Endothelial cell of umbilical vein (primary cell): ENCODE measurements at places on chromosomes 2 and 18.
A peak's percentile ranks its signal among the peaks of the same experiment; 100 is the strongest.

- H3K27me3 ChIP-seq: no peaks in the 10 kb centered on the region
- H3K4me3 ChIP-seq: no peak overlapping the region
- DNase-seq: no peak
- no peaks in the 10 kb centered on the region for H3K4me1 ChIP-seq
Observed at GRCh38 chr2:214436470-214436869, 25.6 kb downstream of the VWC2L start.

GRCh38 chr2:207088839-207089238, 76.9 kb downstream of the KLF7 start:
- H3K27ac ChIP-seq: no peak overlapping the region
- H3K4me1 ChIP-seq: peaks cover 22% of the 10 kb centered on the region
- H3K27me3 ChIP-seq: no peaks in the 10 kb centered on the region
- H3K36me3 ChIP-seq: peaks cover 10% of the 10 kb centered on the region
- no peak overlapping the region for H3K4me3 ChIP-seq
- no peak for DNase-seq

- no peak overlapping the region for H3K27ac ChIP-seq
- no peaks in the 10 kb centered on the region for H3K4me1 ChIP-seq
- no peak overlapping the region for H3K4me3 ChIP-seq
- no peaks in the 10 kb centered on the region for H3K36me3 ChIP-seq
- H3K27me3 ChIP-seq: no peaks in the 10 kb centered on the region
Observed at GRCh38 chr2:155412598-155412997, 714.1 kb downstream of the KCNJ3 start.

DNA sequence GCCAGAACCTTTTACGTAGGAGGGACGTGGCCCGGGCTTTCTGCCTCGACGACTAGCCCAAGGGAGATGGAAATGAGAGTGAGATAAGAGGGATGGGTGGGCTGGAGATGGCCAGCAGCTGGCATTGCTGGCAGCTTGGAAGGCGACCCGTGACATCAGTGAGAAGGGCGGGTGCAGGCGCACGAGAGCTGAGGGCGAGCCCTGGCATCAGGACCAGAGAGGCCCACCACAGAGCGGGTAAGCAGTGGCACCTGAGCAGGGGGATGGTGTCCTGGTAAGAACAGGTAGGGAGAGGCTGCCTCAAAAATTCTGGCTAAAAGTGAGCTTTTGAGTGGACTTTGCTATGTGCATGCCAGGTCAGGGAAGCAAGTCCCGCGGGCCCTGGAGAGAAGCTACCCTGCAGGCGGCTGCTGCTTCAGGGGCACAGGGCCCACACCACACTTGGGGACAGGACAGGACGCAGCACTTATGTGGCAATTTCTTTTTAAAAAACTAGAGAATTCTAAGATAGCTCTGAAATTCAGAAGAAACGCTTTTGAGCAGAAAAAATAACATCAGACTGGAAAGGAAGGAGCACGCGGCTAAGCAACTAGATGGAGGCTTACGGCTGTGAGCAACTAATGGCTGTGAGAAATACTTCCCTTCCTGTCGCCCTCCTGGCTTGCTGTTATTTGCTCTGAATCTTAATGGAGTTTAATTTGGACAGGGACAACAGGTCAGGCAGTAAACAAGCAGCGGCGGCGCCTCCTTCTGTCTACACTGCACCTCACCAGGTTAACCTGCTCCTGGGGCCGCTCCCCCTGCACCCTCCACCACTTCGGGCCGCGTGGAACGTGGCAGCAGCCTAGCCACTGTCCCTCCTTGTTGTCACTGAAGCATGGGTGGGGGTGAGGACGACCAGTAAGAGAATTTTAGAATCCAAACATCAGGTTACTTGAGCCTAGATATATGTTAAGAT, 20.5 kb downstream of the THAP4 start:
- no peak overlapping the region for H3K27ac ChIP-seq
- DNase-seq: no peak
- H3K4me1 ChIP-seq: peaks cover 13% of the 10 kb centered on the region
- H3K4me3 ChIP-seq: no peak overlapping the region

DNA sequence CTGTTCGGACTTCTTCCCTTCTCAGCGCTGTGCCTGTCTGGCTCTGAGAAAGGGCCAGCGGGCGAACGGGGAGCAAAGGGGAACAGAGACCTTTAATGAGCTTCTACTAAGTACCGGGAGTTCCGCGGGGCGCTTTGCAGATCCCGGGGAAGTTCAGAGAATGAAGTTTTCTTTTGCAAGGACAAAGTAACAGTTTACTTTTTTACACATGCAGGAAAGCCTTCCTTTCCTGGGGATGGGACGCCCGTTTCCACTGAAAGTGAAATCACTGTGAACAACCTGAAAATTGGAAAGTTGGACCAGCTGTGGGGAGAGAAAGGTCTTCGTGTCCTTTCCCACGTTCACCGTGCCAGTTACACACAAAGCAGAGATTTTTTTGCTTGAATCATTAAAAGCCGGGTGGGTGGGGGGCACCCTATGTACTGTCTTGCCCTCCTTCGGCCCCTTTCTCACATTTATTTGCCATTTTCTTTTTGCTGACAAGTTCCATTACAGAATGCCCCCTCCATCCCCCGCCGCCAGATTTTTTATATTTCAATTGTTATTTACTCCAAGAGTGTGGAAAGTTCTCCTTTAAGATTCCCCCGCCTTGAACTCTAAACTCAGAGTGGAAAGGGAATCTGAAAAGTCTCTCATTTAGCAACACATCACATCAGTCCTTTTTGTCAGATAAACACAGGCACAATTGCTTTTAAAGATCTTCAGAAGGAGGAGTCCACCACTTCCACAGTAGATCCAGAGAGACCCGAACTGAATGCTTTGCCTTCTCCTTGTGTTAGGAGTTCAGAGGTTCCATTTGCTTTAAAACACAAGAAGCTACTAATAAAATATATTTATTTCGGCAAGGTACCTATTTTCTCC, 1.1 kb upstream of the FN1 start:
- peak overlapping the region; percentile 100 for H3K27ac ChIP-seq
- H3K36me3 ChIP-seq: peaks cover 12% of the 10 kb centered on the region
- H3K4me3 ChIP-seq: peak overlapping the region; percentile 92
- H3K27me3 ChIP-seq: no peaks in the 10 kb centered on the region
- DNase-seq: peak; percentile 78

DNA sequence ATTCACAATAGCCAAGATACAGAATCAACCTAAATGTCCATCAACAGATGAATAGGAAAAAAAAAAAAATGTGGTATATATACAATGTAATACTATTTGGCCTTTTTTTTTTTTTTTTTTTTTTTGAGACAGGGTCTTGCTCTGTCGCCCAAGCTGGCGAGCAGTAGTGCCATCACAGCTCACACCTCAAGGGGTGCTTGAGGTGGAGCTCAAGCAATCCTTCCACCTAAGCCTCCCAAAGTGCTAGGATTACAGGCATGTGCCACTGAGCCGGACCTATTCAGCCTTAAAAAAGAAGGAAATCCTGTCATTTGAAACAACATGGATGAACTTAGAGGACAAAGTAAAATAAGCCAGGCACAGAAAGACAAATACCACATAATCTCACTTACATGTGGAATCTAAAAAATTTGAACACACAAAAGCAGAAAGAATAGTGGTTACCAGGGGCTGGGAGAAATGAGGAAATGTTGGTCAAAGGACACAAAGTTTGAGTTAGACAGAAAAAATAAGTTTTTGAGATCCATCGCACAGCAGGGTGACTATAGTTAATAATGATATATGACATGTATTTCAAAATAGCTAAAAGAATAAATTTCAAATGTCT, 26.0 kb downstream of the TLK1 start:
- H3K4me1 ChIP-seq: no peaks in the 10 kb centered on the region
- H3K27me3 ChIP-seq: no peaks in the 10 kb centered on the region
- DNase-seq: no peak

DNA sequence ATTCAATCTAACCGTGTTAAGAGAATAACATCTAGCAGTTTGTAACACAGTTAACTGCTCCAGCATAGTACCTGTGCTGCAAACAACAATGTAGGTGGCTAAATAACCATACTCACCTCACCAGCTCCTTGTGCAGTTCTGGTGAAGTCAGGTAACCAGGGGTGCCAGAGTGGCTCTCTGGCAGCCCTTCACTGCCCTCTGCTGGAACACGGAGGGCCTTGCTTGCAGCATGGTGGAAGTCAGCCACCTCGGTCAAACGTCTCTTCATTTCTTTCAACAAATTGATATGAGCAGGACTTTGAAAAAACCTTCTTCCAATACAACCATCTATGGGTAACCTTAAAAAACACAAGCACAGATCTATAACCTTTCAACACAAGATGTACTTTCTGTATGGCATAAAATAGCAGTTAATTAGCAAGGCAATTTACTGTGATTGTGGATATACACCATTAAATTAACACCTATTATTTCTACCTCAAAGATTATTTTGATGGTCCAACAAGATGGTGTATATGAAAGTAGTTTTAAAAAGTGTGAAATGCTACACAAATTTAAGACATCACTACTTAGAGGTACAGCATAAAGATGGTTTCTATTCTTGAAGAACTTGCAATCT, 56.6 kb downstream of the EPG5 start:
- no peaks in the 10 kb centered on the region for H3K4me1 ChIP-seq
- no peak overlapping the region for H3K4me3 ChIP-seq
- peak; percentile 61 for DNase-seq
